BE2C (cell line): ENCODE measurements at places on chromosomes 13 and 19.
A peak's percentile ranks its signal among the peaks of the same experiment; 100 is the strongest.

GRCh38 chr19:20038358-20039202, 725 bp downstream of the ZNF682 start:
- no peak for DNase-seq

- no peak for DNase-seq
Observed at GRCh38 chr19:56611288-56611687, 16.2 kb downstream of the ZNF71 start.

DNA sequence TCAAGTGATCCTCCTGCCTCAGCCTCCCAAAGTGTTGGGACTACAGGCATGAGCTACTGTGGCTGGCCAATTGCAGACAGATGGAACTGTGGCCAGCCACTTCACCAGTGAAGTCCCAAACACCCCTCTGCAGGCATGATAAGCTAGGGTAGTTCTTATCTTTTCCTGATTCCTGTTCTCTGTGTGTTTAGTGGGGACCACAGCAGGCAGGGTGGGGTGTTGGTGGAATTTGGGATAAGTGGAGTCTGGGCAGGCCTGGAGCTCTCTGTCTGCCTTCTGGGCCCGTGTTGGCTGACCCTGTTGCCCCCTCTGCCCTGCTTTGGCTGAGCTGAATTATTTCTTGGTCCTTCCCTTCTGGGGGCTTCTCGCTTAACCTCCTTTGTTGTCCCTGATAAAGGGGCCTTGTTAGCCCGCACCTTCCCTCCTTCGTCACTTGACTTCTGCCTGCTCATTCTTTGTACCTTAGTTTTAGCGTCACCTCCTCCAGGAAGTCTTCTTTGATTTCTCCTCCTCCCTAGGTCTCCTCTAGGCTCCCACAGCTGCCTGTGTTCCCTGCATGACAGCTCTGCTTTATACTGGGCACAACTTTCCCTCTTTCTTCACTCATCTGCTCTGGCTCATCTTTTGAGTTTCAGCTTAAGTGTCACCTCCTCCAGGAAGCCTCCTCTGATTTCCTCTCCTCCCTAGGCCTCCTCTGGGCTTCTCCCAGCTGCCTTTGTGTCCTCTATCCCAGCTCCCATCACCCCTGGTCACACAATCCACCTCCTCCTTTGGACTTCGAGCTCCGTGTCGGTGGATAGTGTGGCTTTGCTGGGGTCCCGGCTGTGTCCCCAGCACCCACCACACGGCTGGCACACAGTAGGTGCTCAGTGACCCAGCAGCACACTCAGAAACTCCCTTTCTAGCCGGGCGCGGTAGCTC, 1.7 kb upstream of the NCLN start:
- no peak for DNase-seq

GRCh38 chr13:113117911-113118260, 4.7 kb upstream of the F10 start:
- DNase-seq = no peak

DNA sequence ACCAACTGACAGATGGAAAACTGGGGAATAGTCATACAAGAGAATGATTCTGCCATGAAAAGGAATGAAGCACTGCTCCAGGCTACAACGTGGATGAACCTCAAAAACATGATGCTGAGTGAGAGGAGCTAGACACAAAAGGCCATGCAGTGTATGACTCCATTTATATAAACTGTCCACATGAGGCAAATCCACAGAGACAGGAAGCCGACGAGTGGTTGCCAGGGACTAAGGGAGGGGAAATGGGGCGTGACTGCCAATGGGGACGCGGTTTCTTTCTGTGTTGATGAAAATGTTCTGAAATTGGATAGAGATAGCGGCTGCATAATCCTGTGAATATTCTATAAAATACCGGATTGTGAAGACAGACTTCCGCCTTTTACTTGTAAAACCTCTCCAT, 10.2 kb downstream of the SMIM7 start:
- no peak for DNase-seq

GRCh38 chr19:22144394-22144793, 52.4 kb downstream of the ZNF676 start:
- DNase-seq = peak; percentile 10

DNA sequence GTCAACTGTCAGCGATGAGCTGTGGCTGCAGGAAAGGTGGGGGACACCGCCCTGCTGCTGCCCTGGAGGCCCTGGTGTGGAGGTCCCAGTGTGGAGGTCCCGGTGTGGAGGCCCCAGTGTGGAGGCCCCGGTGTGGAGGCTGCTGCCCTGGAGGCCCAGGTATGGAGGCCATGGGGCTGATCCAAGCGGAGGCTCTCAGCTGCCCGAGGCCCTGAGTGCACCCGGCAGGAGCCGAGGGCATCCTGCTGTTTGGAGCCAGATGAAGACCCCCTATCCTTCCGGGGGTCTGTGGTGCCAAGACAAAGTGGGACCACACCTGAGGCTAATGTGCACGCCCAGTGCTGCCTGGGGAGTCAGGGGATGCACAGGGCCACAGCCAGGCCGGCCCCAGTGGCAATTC, 210.4 kb upstream of the SOX1 start:
- DNase-seq = no peak

DNA sequence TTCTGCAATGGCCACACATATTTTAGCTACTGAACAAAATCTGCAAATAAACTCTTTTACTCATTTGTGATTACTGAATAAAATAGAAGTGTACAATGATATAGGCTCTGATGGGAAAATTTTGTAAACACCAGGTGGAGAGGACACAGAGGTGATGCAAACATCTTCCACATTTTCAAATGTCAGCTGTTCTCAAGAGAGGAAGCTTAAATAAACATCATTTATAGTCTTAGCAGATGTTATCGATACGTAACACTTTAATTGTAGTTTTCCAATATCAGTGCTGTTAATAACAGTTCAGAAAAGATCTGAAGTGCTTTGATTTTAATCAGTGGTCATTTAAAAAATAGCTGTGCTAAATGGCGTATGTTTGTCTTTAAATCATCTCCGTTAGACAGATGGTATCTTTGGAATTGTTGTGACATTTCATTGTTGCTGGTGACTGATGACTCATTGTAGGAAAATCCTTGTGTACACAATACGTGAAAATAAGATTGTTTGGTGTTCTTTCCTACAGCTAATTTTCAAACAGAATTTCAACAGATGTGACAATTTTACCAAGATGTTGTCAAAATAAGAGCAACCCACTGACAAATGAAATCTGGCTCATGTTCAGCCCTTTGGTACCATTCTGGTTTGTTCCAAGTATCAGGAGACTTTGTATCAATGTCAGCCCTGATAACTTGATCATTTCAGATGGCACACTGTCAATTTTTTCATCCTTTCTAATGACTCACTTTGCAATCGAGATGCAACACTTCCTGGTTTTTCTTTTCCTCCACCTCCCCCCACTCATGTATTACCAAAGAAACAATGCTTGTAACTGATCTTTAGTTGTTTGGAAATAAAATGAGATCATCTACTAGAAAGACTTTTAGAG, 516.0 kb downstream of the DCT start:
- DNase-seq = no peak

GRCh38 chr13:28503182-28503967, 8.4 kb upstream of the FLT1 start:
- DNase-seq = no peak

GRCh38 chr19:50821248-50821612, 2.4 kb downstream of the KLK1 start:
- DNase-seq = no peak

- DNase-seq = peak; percentile 24
Observed at GRCh38 chr19:52946322-52947310, 16.1 kb downstream of the ZNF816 start.

DNA sequence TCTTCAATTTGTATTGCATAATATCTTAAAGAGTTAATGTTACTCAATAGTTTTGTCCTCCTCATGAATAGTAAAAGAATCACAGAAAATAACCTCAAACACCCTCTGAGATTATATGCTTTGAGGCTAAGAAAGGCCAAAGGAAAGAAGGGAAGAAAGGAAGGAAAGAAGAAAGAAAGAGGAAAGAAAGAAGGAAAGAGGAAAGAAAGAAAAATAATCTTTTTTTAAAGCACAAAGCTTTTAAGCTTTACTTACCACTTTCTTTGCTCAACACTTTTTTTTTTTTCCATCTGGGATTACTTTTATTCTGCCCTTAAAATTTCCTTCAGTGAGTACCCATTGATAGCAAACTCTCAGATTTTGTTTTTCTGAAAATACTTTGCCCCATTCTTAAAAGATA, 369.1 kb downstream of the FGF9 start:
- no peak for DNase-seq

DNA sequence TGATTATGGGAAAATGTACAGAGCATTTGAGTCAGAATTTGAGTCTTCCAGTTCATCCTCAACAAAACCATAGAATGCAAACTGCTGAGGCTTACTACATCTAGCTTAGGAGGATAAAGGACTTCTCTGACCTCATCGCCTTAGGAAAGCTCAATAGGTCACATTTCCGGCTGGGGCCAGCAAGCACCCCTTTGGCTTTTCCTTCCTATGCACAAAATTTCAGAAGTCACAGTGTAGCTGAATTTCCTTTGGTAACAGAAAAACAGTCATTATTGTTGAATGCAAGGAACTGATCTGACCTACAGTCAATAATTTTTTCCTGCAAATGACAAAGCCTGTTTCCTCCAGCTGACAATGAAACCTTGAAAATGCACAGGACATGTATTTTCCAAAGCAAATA, 32.8 kb upstream of the LRCH1 start:
- no peak for DNase-seq

DNA sequence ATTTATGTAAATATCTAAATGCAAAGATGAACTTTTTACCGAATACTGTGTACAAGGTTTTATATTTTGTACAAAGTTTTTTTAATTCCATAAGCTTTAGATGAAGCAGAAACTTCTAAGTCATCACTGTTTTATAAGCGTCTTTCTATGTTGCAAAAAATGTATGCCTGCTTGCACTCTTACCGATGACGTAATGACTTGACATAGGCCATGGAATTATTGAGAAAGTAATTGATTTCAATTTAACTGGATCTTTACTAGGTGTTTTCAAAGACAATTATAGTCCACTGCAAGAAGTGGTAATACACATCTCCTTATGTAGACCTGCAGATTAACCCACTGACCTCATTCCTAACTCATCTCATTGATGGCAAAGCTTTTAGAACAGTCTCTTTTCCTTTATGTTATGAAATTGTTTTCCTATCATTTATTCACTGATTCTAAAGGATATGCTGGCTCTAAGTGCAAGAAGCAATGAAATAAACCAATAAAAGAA, 10.4 kb downstream of the DACH1 start:
- DNase-seq = no peak

GRCh38 chr19:39811064-39811463, 22.9 kb downstream of the DYRK1B start:
- DNase-seq = no peak

- DNase-seq = no peak
Observed at GRCh38 chr19:21698215-21698614, 69.2 kb downstream of the ZNF100 start.

DNA sequence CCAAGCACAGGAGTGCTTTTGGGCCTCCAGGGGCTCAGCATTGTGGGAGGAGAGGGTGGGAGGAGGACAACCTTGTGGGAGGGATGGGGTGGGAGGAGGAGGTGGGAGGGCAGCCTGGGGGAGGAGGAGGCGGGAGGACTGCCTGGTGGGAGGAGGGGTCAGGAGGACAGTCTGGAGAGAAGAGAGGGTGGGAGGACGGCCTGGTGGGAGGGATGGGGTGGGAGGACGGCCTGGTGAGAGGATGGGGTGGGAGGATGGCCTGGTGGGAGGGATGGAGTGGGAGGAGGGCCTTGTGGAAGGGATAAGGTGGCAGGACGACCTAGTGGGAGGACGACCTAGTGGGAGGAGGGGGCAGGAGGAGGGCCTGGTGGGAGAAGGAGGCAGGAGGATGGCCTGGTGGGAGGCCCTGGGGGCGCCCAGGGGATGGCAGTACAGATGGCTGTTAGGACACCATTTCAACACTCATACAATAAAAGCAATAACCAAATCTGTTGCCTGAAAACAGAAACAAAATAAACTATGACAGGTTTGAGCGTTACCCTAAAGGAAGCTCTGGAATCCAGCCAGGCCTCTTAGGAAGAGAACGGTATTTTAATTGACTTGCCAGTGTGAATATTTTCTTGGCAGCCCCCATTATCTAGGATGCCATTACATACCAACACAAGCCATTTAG, 63.7 kb downstream of the CRYL1 start:
- no peak for DNase-seq

GRCh38 chr13:51266642-51267041, 44.4 kb downstream of the FAM124A start:
- DNase-seq = no peak

DNA sequence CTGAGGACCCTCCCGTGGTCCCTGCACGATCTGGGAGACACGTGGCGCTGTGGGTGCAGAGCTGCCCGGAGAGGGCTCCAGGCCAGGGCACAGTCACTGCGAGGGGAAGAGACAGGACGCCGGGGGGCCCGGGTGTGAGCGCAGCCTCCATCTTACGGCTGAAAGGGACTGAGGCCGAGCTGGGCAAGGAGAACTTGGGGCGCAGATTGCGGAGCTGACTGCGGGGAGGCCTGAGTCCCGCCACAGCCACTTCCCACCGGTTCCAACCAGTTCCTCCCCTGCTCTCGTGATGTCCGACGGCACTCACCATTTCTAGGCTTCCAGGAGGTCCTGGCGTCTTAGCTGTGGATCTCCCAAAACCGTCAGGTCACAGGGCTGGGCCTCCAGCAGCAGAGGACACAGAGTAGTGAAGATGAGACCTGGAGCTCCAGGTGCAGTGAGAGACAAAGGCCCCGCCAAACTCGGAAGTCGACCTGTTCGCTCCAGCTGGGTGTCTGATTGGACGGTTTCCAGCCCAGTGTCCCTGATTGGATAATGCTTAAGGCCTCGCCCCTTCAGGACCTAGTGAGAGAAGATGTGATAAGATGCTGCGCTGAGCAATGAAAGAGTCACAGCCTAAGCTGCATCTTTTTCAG, 4.8 kb upstream of the ZNF253 start:
- DNase-seq = no peak
